Esophagus squamous epithelium (tissue), 5 donors: ENCODE measurements at places on chromosomes 12 and 14. TPM values are rescaled to one million over a fixed set of nuclear protein-coding genes. Genes with fewer than 3 reads are reported as not detected.
A peak's percentile ranks its signal among the peaks of the same experiment; 100 is the strongest.

E2F7 gene
- total RNA-seq: 7.6 TPM

BHLHE41 gene
- total RNA-seq: 1.1 TPM

DNA sequence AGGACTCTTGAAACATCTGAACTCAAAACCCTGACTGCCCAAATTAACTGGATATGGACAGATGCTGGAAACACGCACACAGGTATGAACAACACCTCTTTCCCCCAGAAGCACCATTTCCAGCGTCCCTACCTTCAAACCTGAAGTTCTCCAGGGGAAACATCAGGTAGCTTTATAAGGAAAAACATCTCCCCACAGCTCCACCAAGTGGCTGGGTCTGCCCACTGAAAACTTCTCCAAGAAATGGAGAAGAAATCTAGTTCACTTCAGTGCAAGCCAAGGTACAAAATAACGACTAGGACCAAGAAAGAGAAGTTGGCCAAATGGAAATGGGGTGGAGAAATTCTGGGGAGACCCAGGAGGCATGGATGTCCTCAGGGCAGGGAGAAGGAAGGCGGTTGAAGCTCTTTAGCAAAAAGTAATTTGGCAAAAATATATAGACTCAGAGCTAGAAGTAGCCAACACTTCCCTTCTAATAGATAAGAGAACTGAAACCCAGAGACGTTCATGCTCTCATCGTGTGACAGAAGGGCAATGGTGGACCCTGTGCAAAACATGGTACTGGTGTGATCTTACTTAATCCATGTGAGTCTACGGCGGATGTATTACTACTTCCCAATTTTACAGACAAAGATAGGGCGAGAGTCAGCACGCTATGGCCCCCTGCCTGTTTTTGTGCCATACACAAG is 10.5 kb upstream of the NUAK1 start:
- H3K27ac ChIP-seq: no peak overlapping the region
- DNase-seq: no peak
- H3K27me3 ChIP-seq: no peaks in the 10 kb centered on the region
- H3K4me3 ChIP-seq: no peak overlapping the region
- no peaks in the 10 kb centered on the region for H3K36me3 ChIP-seq

DNA sequence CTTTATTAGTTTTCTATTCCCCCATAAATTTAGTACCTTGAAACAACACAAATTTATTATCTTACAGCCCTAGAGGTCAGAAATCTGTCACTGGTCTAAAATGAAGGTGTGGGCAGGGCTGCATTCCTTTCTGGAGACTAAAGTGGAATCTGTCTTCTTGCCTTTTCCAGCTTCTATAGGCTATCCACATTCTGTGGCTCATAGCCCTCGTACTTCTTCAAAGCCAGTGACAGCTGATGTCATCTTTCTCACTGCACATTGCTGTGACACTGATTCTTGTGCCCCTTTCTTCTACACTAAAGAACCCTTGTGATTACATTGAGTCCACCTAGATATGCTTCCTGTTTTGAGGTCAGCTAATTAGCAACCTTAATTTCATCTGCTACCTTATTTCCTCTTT is 23.2 kb upstream of the DCN start:
- no peak overlapping the region for H3K27ac ChIP-seq
- H3K27me3 ChIP-seq: no peaks in the 10 kb centered on the region
- no peaks in the 10 kb centered on the region for H3K4me1 ChIP-seq
- H3K4me3 ChIP-seq: no peak overlapping the region
- no peak for DNase-seq

GRCh38 chr14:59214702-59215302 is 26.3 kb downstream of the DAAM1 start:
- no peak for DNase-seq
- no peaks in the 10 kb centered on the region for H3K4me1 ChIP-seq
- H3K4me3 ChIP-seq: no peak overlapping the region
- no peaks in the 10 kb centered on the region for H3K36me3 ChIP-seq
- peak overlapping the region; percentile 58 for H3K27ac ChIP-seq

DNA sequence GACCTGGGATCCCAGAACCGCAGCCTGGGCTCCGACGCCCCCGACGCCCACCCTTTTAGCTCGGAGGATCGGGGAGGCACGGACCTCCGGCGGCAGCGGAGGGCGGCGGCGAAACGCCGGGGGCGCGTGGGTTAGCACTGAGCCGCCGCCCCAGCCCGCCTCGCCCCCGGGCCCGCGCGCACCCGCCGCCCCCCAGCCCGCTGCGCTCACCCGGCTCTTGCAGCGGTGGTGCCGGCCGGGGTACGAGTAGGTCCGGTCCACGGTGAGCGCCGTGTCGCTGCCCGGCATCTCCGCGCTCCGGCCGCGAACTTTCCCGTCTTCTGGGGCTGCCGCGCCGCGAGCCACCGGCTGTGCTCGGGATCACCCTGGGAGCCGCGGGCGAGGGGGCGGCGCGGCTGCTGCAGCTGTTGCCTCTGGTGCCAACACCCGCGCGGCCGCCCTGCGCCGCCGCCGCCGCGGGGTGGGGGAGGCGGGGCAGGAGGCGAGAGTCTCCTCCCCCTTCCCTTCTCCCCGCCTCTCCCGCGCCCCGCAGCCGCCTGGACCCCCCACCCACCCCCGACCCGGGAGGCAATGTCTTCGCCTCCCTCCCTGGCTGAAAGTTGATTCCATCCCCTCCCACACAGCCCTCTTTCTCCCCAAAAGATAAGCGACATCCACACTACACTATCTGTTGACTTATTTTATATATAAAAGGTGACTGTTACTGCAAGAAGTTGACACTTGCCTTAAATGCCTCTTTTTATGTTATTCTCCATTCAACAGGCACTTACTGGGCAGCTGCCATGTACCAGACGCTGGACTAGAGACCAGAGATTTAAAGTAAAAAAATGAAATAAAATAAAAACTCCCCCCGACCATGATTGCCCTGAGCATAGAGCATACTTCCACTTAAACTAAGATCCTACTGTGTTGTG is at the start of gene TMCC3:
Gene TMCC3, minus strand, starts transcription at position 415 of the 914 bp plus-strand sequence. Its CDS starts 127 bp downstream, at position 288.
- H3K4me1 ChIP-seq: peaks cover 6% of the 10 kb centered on the region
- no peak for DNase-seq
- H3K4me3 ChIP-seq: peak within 1 kb of the TSS; percentile 67

GRCh38 chr14:103539056-103539825 is 10.2 kb downstream of the TRMT61A start:
- peaks cover 88% of the 10 kb centered on the region for H3K4me1 ChIP-seq
- no peak for DNase-seq
- H3K36me3 ChIP-seq: peaks cover 4% of the 10 kb centered on the region

- H3K27ac ChIP-seq: no peak overlapping the region
- H3K4me3 ChIP-seq: no peak overlapping the region
- peaks cover 15% of the 10 kb centered on the region for H3K4me1 ChIP-seq
- H3K27me3 ChIP-seq: no peaks in the 10 kb centered on the region
Measured at GRCh38 chr14:94423453-94424056, 29.0 kb downstream of the SERPINA11 start.

PMCH gene
- not detected for total RNA-seq
